ENCODE measurements at places on chromosomes 6 and 20. TPM values are rescaled to one million over a fixed set of nuclear protein-coding genes. Genes with fewer than 3 reads are reported as not detected.

The COL11A2 gene
- total RNA-seq: 1.8 TPM

The DBNDD2 gene
- 113 TPM for total RNA-seq

The PLCG1 gene
- total RNA-seq: 91.1 TPM

GRCh38 chr6:169490830-169491229, 211.0 kb downstream of the WDR27 start:
- DNase-seq: no peak

- no peak for DNase-seq
Observed at GRCh38 chr6:105803442-105803841, 282.7 kb upstream of the PRDM1 start.

- DNase-seq: no peak
Observed at GRCh38 chr20:21111416-21111815, 5.3 kb upstream of the LINC00237 start.

DNA sequence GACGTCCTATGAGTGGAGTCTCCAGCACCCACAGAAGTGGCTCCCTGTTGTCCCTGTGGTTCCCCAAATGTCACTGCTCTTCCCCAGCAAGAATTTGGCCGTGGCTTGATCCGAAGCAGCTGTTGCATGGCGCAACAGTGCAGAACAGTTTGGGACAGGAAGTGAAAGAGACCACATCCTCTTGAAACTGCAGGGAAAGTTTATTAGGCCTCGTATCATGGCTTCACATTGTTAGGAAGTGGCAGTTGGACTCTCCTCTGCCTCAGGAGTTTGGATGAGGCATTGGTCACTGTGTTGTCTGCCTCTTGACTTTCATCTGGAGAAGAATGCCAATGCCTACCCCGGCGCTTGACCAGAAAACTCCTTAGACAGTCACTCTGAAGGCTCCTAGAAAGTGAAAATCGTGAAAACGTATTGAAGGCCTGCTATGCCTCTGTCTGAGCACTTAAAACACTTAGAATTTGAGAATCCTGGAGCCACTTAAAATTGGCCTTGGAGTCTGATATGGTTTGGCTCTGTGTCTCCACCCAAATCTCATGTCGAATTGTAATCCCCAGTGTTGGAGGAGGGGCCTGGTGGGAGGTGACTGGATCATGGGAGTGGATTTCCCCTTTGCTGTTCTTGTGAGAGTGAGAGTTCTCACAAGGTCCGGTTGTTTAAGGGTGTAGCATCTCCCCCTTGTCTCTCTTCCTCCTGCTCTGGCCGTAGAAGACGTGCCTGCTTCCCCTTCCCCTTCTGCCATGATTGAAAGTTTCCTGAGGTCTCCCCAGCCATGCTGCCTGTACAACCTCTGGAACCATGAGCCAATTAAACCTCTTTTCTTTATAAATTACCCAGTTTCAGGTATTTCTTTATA, 334.9 kb upstream of the JARID2 start:
- no peak for DNase-seq

Measured in Calu3 (cell line).